ENCODE measurements at places on chromosomes 7 and 10.

GRCh38 chr7:134527979-134528371 is 608 bp downstream of the AKR1B10 start:
- no peak for DNase-seq
- no peak overlapping the region for H3K27ac ChIP-seq
- H3K27me3 ChIP-seq, result peaks cover 4% of the 10 kb centered on the region
- H3K4me1 ChIP-seq, result peaks cover 20% of the 10 kb centered on the region
- H3K36me3 ChIP-seq, result no peaks in the 10 kb centered on the region

GRCh38 chr7:27125986-27126394 is 4.6 kb downstream of the HOXA4 start:
- H3K4me1 ChIP-seq, result peaks cover 86% of the 10 kb centered on the region
- DNase-seq, result no peak
- no peaks in the 10 kb centered on the region for H3K27me3 ChIP-seq

DNA sequence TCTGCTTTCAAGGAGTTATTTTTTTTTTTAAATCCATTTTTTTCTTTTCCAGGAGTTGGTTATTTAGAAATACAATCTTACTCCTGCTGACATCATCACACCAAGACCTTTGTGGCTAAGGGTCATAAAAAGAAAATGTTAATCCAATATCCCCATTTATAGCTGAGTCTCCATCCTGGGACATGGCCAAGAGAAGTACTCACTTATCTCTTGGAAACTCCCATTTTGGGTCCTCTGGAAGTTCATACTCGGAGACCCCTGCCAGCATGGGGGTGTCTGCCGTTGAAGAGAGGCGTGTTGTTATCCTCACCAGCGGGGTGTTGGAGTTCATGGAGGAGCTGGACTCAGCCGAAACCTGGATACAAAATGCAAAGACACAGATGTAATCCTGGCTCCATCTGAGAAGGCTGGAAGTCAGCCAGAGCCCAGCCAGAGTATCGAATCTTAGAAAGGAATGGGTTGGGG is 94.6 kb downstream of the FGFR2 start:
- DNase-seq, result no peak
- no peaks in the 10 kb centered on the region for H3K27me3 ChIP-seq
- H3K27ac ChIP-seq, result no peak overlapping the region
- peaks cover 6% of the 10 kb centered on the region for H3K4me1 ChIP-seq

DNA sequence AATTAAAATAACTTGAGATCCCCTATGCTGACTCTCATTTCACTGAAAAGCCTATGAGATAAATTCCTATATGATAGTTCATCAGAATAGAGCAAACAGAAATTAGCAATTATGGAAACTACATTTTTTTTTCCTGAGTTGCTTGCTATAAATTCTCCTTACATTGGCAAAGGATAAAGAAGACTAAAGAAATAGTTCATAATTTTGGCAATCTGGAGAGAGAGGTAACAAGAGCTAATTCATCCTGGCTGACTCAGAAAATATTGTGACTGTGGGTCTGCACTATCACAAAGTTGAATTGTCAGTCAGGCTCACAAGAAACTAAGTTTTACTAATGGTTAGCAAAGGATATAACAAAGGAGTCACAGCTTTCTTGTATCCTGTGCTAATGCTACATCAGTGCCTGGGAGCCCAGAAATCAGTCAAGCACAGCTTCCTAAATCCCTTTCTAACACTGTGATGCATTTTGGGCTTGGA is 483.0 kb downstream of the MAGI2 start:
- peaks cover 16% of the 10 kb centered on the region for H3K4me1 ChIP-seq
- H3K4me3 ChIP-seq, result no peak overlapping the region
- H3K27me3 ChIP-seq, result peaks cover under 1% of the 10 kb centered on the region
- peak overlapping the region; percentile 72 for H3K27ac ChIP-seq
- no peak for DNase-seq

DNA sequence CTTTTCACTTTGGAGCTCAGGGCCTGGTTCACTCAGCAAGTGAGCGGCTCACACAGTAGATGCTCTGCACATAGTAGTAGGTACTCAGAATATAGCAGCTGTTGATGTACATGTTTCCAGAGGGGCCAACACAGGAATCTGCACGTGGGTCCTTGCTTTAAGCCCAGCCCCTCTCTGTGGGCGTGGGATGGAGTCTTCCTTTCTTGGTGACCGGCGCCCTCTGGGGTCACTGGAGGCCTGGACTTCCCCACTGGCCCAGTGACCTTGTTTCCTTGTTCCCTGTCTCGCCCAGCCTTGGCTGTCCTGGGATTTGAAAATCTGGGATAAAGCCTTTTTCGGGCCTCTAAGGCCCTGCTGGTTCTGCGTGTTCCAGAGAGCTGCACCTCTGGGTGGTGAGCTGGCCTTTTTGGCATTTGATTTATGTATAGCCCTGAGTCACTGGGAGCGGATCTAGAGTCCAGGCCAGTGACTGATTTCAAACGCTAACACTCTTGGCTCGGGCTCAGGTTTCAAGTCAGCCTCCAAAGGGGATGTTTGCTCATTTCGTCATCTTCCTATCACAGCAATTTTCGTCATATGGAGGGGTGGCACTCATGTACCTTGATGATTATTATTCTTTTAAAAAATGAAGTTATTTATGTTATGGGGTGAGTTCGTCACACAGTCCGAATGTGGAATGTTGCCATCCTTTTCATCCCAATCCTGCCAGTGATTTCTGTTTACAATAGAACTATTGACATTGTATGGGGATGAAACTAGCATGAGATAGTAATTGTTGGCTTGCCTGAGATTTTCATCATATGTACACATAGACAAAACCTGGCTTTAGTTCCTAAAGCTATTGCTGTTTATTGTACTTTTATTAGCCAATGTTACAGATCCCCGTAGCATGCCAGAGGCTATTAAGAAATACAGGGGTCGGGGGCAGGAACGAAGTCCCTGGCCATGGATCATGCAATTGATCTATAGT is 65.5 kb downstream of the CUX1 start:
- no peak for DNase-seq
- peak overlapping the region; percentile 84 for H3K27ac ChIP-seq
- H3K27me3 ChIP-seq, result no peaks in the 10 kb centered on the region
- no peaks in the 10 kb centered on the region for H3K36me3 ChIP-seq

GRCh38 chr7:113131367-113131766 is 13.0 kb upstream of the SMIM30 start:
- H3K4me1 ChIP-seq, result no peaks in the 10 kb centered on the region
- no peak overlapping the region for H3K27ac ChIP-seq
- no peaks in the 10 kb centered on the region for H3K36me3 ChIP-seq

- no peaks in the 10 kb centered on the region for H3K36me3 ChIP-seq
- peak; percentile 42 for DNase-seq
- peaks cover 74% of the 10 kb centered on the region for H3K27me3 ChIP-seq
- no peak overlapping the region for H3K27ac ChIP-seq
- peaks cover 20% of the 10 kb centered on the region for H3K4me1 ChIP-seq
Observed at GRCh38 chr10:44383749-44384600, 922 bp downstream of the CXCL12 start.

- H3K4me1 ChIP-seq, result no peaks in the 10 kb centered on the region
- H3K36me3 ChIP-seq, result no peaks in the 10 kb centered on the region
- no peak overlapping the region for H3K27ac ChIP-seq
- H3K4me3 ChIP-seq, result no peak overlapping the region
- peaks cover 3% of the 10 kb centered on the region for H3K27me3 ChIP-seq
Observed at GRCh38 chr7:45384499-45384898, 189.7 kb upstream of the ADCY1 start.

Data from mesothelial cell of epicardium (in vitro differentiated cells).